ENCODE measurements at places on chromosomes 13 and 19.

- no peak for DNase-seq
These were observed 19.8 kb upstream of the PCDH8 start for GRCh38 chr13:52868190-52868589.

DNA sequence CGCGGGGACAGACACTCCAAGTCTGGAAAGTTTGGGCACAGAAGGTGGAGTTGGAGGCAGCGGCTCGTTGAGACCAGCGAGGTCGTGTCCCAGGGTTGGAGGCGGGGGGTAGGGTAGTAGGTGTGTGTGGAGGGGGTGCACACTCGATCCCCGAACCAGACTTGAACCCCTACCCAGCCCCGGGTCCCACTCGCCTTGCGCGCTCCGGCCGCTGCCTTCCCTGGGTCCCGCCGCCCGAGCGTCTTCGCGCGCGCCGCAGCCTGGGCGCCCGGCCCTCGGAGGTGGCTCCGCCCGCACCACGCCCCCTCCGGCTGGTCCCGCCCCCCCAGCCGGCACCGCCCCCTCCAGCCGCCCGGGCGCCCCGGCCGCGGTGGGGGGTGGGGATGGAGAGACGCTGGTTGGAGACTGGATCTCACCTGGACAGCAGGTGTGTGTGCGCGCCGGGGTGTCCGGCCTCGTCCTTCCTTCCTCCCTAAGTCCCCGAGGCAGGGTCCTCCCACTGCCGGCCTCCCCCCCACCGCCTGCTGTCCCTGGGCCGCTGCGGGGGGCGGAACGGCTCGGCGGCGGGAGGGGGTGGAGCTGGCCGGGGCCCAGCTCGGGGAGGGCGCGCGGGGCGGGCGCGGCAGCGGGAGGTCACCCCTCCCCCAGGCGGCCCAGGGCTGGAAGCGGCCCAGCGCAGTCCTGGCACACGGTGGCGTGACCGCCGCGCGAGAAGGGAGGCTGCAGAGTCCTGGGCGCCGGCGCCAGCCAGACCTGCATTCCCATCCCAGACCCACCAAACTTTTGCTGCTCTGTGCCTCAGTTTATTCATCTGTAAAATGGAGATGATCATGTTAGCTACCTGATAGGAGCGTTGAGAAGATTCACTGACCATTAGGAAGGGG is at the start of gene KANK2:
TSS of gene KANK2 (minus strand) at position 255 of the 884 bp plus-strand sequence. CDS start 3,034 bp downstream, outside the sequence.
- DNase-seq: peak; percentile 75

DNA sequence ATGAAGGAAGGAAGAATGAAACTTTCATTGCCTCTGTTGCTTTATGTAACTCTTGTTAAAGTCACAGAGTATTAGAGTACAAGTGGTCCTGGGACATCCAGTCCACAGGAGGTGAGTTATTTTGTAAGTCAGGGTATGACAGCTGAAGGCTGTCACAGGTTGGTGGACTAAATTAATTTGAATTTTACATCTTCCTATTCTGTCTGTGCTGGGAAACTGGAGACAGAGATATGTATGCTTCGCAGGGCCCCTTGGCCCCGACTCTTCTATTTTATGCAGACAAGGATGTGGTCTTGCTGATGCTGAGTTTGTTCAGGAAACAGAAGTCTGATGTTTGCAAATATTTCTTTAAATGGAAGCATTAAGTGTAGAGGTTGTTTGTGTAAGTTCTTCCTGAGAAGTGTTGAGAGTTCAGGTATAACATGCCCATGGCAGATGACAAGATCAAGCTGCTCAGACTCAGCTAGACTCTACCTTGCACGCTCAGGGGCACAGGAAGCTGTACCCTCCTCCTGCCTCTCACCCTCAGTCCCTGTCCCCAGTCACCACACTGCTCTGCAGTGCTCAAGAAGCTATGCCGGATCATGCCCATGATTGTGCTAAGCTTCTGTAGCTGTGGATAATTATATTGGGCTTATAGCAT is 23.4 kb downstream of the RASL11A start:
- peak; percentile 33 for DNase-seq

- DNase-seq: no peak
These were observed 12.7 kb downstream of the SLC27A1 start for GRCh38 chr19:17482877-17483604.

Data from CD4-positive, alpha-beta T cell treated with Interleukin-4 for 1 hour (primary cell).